Stimulated activated CD4-positive, alpha-beta T cell treated with anti-CD3 and anti-CD28 coated beads, Interleukin-4, amount 100 ng/mL, for 48 hours (primary cell): ENCODE measurements at places on chromosomes 5 and 9.

DNA sequence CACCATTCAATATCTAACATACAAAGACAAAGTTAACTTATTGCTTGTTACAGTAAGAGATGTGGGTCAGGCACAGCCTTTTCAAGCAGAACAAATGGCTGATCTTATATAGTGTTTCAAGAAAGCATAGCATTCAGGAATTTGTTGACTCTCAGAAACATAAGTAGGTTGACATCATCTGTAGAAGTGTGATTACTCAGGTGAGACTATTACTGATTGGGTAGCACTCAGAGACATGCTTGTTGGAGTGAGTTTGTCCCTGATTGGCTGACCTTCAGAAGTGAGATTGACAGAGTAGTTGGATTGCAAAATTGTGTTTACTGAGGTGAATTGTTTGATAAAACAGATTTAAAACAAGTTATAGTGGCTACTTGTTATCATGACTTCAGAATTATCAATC, 30.7 kb upstream of the TNPO1 start:
- DNase-seq: no peak

- no peak for DNase-seq
Observed at GRCh38 chr5:14208071-14209021, 65.2 kb downstream of the TRIO start.

- DNase-seq: no peak
Observed at GRCh38 chr9:109857336-109857735, 77.3 kb downstream of the PALM2AKAP2 start.

- DNase-seq: no peak
Observed at GRCh38 chr9:23577611-23578010, 248.4 kb downstream of the ELAVL2 start.

DNA sequence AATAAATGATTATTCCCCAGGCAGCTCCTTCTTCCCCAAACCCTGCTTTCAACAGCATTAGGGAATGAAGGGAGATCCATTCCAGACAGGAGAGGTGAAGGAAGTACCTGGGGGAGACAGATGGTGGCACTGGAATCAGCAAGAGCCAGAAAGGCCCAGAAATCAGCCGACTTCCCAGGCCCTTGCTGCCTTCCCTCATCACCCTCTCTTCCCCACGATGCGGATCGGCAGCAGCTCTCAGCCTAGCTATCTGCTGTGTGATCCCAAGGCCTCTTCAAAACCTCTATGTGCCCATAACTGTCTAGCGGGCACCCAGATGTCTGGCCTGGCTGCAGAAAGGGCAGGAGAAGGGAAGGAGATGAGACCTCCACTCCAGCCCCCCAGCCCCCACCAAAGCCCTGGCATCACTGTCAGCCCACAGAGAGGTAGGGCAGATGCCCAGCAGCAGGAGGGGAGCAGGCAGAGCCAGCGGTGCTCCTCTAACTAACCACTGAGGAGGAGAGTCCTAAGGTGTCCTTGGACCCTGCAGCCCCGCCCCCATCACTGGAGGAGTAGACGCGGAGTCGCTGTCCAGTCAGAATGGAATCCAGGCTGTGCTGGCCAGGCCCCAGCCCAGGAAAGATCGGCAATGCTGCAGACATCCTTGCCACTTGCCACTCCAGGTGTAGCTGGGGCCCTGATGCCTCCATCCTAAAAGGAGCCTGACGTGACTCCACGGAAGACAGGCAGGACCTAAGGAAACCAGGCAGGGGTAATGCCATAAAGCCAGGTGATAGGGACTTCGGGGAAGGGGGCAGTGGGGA, 12.7 kb downstream of the CNTFR start:
- DNase-seq: no peak

DNA sequence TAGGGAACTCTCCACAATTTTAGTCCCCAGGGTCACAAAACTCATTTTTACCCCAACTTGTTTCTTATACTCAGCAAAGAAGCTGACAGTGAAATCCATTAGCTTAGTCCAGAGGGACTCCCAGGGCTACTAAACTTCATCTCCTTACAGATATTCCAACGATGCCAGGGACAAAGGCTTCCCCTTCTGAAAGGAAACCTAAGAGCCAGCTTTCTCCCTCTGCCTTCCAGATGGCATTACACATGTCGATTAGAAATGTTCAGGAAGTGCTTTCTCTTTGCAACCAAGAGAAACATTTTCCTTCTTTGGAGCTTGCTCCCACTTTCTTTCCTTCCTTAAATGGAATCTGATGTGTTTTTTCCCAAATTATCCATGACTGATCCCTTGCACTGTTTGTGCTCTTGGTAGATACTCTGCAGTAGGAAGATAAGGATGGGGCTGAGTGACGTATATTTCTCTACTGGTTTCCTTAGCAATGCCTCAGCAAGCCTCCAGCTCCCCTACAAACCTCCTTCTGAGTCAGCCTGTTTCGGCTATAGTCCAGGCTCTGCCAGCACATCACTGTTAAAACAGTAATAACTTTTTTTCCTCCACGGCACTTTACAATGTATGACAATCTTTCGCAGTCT, 43.0 kb upstream of the HTR4 start:
- DNase-seq: no peak

- no peak for DNase-seq
Observed at GRCh38 chr5:93072831-93073459, 508.1 kb downstream of the NR2F1-AS1 start.

GRCh38 chr5:59418808-59419207, 474.7 kb downstream of the PDE4D start:
- DNase-seq: no peak

DNA sequence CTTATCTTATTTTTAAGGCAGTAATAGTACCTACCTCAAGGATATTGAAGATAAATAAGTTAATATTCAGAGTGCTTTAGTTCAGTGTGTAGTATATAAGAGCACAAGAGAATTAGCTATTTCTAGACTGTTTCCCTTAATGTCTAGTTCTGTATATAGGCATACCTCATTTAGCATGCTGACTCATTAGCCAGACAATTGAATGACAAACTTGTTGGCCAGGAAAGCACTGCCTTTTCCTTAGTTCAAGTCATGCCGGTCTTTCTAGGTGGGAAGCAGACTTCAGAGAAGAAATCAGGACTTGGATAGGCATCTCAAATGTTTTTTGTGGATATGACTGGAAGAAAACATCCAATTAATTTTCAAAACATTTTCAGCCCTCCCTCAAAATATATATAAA, 3.2 kb upstream of the FBXO4 start:
- DNase-seq: no peak

DNA sequence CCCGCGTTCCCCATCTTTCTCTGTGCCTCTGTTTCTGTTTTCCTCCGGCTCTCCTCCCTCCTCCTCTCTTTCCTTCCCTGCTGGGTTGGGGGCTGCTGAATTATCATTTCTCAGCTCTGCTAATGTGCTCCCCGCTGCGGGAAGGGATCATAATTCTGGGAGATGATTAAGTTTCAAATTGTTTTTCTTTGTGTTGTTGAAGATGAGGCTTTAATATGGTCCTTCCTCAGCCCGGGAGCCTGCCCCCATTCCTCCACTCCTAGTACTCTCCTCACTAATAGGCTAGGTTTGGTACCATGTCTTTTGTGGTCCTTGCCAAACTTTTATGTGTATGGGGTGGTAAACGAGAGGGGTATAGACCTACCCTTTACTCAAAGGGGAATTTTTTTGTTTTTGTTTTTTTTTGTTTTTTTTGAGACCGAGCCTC, 5.7 kb upstream of the PCDH1 start:
- DNase-seq: no peak

DNA sequence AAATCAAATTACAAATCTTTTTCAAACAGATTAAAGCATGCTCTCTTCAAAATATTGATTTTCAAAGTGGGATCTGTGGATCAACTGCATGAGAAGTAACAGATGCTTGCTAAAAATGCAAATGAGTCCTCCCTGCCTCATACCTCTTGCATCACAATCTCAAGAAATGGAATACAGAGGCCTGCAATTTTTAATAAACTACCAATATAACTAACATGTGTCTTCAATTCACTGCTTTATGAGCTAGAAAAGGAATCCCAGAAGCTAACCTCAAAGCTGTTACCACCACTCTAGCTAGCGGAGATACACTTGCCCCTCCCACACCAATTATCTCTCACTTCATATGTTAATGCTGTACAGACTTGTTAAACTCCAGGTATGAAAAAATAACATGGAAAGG, 9.6 kb downstream of the OR13C5 start:
- no peak for DNase-seq

- no peak for DNase-seq
Observed at GRCh38 chr5:123546657-123547056, 34.7 kb downstream of the CSNK1G3 start.

DNA sequence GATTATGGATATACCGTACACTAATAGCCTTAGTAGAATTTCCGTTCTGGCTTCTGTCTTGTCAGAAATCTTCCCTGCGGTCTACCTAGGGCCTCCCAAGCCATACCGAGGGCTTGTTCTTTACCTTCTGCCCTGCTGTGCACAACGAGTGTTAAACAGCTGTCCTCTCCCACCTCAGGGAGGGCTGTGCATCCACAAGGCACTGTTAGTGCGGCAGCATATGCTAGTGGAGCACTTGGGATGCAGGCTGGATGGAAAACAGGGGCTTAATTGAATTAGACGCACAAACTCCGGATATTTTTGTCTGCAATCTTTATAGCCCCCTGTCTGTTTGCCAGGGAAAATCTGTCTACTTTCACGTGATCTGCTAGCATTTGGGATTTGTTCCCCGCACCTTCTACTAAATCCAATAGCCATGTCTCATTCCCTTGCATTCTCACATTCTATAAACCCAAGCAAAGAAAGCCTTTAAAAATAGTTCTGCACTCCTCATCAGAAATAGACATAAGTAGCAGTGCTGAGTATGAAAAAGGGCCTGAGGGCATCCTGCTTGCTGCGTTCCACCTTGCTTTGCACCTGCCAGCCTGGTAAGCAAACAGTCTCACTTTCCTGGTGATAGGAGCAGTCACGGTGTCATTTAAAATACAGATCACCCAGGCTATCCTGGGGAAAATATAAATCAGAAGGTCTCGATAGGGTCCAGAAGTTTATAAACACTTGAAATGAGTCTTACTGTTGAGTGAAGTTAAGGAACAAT, 382.6 kb downstream of the RASEF start:
- no peak for DNase-seq

- no peak for DNase-seq
Observed at GRCh38 chr5:1119312-1119831, 7.5 kb upstream of the SLC12A7 start.

- DNase-seq: no peak
Observed at GRCh38 chr5:54415896-54416601, 39.5 kb upstream of the HSPB3 start.

DNA sequence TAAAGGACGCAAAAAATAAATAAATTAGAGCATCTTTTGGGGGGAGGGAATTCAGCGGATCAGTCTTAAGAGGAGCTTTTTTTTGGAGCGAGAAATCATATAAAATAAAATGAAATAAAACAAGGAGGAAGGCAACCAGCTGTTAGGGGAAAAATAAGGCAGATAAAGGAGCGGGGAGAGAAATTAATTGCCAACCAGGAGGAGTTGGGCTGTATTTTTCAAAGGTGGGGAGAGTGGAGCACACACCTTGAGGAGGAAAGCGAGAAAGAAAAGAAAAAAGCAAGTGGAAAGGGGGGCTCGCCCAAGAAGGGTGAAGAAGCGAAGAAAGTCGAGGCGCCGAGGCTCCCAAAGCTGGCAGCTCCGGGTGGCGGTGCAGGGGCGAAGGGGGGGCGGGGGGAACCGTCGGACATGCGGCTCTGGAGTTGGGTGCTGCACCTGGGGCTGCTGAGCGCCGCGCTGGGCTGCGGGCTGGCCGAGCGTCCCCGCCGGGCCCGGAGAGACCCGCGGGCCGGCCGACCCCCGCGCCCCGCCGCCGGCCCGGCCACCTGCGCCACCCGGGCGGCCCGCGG, at the start of gene PAPPA:
Gene PAPPA, plus strand, starts transcription at position 27 of the 569 bp plus-strand sequence. Its CDS starts 382 bp downstream, at position 409.
- DNase-seq: no peak

- no peak for DNase-seq
Observed at GRCh38 chr5:141757402-141757801, 75.4 kb upstream of the ARAP3 start.

DNA sequence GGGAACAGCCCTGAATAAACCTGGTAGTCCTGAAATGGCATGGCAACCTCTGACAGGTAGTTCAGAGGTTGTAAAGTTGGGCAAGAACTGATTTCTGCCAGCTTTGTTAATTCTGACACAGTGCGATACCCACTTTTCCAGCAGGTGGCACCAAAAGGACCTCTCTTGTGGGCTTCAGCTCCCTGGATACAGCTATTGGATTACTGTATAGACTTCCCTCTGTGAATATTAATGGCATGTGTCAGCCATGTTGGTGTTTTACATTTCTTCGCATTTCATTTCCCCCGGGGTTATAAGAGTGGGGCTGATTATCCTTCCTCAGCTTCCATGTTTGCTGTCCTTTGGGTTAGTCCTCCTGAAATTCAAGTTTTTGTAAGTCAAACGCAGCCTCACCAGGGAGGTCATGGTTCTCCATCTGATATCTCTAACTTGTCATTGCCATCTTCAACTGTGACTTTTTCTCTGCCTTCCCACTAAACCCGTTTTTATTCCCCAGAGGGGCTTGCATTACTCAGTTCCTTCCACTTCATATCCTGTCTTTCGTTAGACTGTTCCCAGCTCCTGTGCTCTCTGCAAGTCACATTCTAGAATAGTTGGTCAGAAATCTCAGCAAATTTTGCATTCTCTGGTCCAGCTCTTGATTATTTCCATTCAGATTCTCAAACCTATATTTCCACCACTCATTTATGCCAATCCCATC, 135.6 kb downstream of the LIFR start:
- DNase-seq: peak; percentile 8

GRCh38 chr5:181187500-181188213, 17.3 kb downstream of the TRIM7 start:
- DNase-seq: peak; percentile 78

DNA sequence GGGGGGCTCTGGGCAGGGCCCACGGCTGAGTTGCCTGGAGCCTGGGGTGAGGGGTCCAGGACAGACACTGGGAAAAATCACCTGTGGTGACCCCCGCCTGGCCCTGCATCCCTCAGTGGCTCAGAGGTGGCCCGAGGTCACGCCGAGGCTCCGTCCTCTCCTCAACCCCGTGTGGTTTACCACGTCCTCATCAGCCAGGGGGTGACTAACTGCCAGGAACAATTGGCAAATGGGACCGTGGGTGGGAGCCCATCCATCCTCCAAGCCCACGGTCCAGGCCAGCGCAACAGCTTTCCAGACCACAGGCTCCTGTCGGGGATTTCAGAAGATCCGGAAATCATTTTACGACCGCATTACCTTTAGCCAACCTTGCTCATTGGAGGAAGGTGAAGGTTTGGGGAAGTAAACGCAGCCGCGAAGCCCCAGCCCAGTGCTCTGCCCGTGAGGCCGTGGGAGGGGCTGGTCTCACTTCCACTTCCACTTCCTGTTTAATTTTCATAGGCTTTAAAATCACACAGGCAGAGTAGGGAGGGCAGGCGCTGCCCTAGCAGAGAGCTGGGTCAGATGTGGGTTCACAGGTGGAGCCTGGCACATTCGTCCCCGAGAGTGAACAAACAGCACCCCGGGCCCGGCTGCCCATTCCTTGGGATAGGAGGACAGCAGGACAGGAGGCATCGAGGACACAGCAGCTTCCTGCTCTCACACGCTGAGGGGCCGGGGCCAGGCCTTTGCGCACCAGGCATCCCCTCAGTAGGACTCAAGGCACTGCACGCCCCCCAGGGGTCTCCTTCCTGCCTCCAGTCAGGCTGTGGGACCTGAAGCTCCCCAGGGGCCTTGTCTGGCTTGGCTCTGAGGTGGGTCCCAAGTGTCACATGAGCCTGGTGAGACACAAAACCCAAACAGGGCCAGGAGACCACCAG, 19.8 kb upstream of the SLC9A3 start:
- DNase-seq: no peak

GRCh38 chr9:123640792-123641222, 284.8 kb downstream of the CRB2 start:
- DNase-seq: peak; percentile 15
